ENCODE measurements at places on chromosomes 1 and 21.

GRCh38 chr1:213124590-213124989 is 73.5 kb downstream of the RPS6KC1 start:
- no peak for DNase-seq

GRCh38 chr1:226608699-226609505 is 60.3 kb downstream of the STUM start:
- DNase-seq, result no peak

DNA sequence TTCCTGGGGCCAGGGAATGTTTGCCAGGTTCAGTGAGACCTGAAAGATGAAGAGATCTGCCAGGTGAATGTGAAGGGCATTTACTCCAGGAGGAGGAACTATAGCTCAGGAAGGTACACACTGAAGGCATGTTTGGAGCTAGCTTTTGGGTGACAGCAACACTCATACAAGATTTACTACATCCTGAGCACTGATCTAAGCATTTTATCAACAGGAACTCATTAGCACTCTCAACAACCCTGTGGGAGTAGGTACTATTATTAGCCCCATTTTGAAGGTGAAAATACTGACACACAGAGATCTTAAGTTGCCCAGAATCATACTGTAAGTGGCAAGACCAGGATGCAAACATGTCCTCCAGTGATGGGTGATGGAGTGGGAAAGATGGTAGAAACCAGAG is 6.7 kb downstream of the GADD45A start:
- no peak for DNase-seq

DNA sequence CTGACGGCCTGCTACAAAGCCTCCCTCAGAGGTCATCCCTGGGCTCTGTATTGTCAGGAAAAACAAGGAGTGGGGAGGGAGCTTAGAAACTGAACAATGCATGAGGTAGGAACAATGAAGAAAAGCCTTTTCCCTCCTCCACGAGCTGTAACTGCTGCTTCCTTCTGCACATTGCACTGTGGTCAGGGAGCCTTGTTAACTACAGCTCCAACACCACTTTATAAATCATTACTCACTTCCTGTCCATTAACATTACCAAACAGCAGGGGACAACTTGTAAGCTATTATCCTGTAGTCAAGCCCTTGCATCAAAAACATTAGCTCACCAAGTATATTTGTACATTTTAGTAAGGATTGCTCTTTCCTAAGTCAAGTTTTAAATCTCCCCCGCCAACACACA is 336.0 kb upstream of the NR5A2 start:
- peak; percentile 90 for DNase-seq

DNA sequence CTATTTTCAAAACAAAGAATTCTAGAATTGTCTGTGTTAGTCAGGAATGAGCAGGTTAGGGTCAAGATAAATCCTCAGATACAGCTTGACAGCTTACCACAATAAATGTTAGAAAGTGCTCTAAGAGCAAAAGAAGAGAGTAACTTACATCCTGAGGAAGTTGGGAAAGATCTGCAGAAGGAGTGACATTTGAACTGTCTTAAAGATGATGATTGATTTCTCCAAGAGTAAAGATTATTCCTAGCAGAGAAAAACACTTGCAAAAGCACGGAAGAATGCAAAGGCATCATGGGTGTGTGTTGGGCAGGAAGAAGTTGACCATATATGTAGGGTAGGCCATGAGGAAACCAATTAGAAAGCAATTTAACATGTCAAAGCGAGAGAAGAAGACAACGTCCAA is 175.4 kb downstream of the LRRC7 start:
- no peak for DNase-seq

GRCh38 chr1:21097729-21098128 is 79.0 kb downstream of the EIF4G3 start:
- DNase-seq, result no peak

GRCh38 chr1:28045777-28046176 is 42.6 kb downstream of the EYA3 start:
- DNase-seq, result no peak

- DNase-seq, result no peak
Measured at GRCh38 chr1:157177733-157178394, 39.7 kb upstream of the ETV3 start.

GRCh38 chr1:116367256-116367945 is 5.6 kb upstream of the ATP1A1 start:
- no peak for DNase-seq

DNA sequence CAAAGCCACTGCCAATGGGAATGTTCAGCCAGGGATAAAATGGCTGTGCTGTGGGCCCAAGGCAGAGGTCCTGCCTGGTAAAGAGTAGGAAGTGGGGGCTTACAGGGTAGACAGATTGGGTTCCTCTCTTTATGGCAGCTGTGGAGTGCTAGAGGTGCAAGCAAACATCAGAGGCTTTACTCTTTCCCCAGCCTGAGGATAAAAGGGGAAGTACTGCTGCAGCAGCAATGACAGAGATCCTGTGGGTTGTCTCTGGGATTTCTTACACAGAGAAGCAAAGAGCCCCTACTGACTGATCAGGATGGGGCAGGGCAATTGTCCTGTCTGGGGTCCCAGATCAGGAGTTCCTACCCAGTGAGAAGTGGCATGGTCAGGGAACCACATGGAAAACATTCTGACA is 54.2 kb downstream of the DRAM2 start:
- DNase-seq, result no peak

DNA sequence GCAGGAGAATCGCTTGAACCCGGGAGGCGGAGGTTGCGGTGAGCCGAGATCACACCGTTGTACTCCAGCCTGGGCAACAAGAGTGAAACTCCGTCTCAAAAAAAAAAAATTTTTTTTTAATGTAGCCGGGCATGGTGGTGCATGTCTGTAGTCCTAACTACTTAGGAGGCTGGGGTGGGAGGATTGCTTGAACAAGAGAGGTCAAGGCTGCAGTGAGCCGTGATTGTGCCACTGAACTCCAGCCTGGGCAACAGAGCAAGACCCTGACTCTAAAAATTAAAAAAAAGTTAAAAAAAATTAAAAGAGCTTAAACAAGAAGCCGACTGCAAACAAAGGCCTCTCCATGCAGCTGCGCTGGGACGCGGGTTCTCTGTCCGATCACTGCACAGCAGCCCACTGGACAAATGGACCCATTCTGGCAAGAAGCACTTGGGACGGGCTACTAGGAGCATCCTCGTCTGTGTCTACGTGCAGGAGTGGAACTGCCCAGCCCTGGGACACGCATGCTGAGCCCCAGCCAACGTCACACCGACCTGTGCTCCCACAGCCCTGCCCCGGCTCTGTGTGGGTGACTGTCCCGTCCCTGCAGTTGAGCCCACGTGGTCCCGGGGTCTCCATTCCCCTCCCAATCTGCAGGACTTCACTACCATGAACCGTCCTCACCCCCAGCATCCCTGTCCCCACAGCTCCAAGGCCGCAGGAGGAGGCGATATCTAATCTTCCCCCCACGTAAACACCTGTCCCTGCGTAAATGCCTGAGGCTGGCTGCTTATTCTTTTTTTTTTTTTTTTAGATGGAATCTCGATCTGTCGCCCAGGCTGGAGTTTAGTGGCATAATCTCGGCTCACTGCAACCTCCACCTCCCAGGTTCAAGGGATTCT is 12.3 kb downstream of the SLC35E2B start:
- DNase-seq, result no peak

DNA sequence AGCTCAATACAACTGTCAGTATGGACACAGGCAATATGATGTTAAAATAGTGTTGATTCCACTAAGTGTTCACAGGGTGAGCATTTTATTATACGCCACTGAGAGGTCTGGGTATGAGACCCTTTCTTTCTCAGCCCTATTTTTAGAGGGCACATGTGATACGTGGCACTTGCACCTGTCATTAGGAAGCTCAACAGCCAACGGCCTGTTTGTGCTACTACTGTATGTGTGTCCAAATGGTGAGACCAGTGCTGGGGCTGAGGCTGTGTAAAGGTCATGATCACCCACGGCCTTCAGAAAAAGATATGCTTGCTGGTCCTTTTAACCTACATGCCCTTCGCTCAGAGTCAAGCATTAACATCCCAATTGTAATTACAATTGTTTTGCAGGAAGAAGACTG is 176.2 kb downstream of the DUSP10 start:
- no peak for DNase-seq

DNA sequence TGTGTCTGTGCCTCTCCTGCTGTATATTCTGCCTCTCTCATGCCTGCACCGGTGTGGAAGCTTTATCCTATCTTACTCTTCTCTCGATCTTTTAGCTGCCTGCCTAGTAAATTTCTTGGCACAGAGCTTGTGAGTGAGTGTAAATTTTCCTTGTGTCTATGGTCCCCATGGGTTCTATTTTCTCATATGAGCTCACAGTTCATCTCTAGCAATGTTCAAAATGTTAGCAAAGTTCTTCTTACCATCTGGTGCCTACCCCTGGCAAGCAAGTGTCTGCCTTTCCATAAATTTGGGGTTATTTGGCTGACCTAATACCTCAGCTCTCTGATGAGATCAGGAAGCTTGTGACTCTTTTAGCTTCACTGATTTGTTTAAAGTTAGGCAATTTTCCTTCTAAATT is 572.1 kb upstream of the BRINP3 start:
- no peak for DNase-seq

DNA sequence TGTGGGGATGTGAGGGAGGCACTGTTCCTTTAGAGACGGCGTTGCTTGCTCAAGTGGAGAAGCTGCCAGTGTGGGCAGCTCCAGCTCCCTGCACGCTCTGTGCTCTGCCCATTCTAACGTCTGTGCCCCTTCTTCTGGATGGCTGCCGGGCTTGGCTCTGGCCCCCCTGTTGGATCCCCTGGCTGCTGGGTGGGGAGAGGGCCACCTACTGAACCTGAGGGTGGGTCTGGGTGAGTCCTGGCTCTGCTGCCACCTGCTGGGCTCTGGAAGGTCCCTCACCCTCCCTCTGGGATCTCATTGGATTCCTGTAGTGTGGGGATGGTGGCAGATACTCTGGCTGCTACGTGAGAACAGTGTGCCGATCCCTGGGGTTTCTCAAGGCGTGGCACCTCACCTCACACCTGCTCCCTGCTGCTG is 5.0 kb downstream of the PFKL start:
- no peak for DNase-seq

DNA sequence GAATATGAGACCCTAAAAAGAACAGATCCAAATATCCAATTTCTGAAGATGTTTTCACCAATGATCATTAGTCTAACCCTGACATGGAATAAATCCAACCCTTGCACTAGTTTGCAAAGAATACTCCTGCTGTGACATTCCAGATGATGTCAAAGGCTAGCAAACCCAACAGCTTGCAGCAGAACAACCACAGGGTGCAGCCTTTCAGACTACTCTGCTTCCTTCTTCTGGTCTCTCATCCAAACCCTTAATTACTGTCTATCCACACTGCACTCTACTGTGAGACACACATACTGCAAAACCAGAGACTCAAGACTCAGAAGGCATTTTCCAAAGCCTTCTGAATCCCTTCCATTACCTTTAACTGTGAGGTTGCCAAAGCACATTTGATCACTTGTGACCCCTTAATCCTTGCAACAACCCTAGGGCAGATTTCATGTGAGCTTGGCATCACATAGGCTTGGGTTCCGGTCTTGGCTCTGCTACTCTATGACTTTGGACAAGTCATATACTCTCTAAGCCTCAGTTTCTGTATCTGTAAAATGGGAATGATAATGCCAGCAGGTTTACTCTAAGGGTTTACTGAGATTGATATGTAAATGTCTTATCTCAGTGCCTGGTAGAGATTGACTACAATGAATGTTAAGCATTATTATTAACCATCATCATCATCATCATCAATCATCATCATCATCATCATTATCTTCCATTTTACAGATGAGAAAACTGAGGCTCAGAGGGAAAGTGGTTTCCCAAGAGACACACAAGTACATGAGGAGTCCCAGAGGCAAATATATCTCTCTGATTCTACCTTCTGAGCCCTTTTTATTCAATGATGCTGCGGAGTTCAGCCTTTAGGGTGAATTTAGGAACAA is 94.5 kb downstream of the SYF2 start:
- DNase-seq, result no peak

- DNase-seq, result no peak
Measured at GRCh38 chr21:26118938-26119540, 51.5 kb downstream of the APP start.

- no peak for DNase-seq
Measured at GRCh38 chr1:192763243-192763642, 45.6 kb upstream of the RGS2 start.

- DNase-seq, result no peak
Measured at GRCh38 chr1:153434746-153435455, 18.6 kb downstream of the S100A7A start.

DNA sequence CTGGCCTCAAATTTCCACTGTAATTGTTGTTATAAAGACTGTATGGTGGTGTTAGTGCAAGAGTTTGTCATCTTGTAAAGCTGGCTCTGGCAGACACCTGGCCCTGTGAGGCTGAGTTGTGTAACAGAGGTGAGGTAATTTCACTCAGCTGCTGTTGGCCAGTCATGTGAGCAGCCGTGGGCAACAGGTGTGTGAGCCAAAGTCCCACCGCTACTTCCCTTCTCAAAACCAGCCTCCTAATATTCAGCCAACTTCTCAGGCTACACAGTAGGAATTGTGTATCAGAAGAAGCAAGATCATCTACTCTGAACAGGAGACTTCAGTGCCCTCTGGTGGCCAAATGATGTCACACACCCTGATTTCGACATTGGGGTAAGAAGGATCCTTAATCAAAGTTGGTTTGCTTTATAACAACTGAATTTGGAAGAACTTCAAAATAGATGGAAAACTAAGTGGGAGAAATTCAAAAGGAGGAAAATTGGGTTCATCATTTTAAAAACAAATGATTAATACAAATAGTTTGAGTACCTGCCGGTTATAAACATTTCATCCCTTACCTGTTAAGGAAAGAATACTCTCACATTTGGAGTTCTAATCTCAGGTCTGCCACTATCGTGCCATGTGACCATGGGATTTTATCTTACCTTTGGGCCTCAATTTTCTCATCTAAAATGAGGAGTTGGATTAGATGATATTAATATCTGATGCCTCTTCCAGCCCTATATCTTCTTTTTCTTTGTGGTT is 2.6 kb upstream of the CREG1 start:
- no peak for DNase-seq

GRCh38 chr1:245585252-245585959 is 430.6 kb downstream of the KIF26B start:
- DNase-seq, result peak; percentile 69

- no peak for DNase-seq
Measured at GRCh38 chr1:100358210-100358609, 5.9 kb downstream of the CDC14A start.

DNA sequence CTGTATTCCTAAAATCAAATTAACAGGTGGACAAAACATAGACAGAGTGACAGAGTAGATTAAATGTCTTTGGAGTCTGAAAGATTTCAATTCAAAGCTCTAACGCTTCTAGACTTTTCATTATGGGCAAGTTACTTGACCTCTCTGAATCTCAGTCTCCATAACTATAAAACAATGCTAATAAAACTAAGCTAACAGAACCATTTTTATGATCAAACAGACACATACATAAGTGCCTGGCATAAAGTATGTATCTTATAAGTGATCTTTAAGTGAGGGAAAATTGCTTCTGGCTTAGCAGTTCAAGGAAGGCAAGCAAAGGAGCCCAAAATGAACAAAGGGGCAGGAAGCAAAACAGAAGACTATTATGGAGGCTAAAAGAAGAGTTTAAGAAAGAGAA is 216.8 kb upstream of the TNR start:
- no peak for DNase-seq

DNA sequence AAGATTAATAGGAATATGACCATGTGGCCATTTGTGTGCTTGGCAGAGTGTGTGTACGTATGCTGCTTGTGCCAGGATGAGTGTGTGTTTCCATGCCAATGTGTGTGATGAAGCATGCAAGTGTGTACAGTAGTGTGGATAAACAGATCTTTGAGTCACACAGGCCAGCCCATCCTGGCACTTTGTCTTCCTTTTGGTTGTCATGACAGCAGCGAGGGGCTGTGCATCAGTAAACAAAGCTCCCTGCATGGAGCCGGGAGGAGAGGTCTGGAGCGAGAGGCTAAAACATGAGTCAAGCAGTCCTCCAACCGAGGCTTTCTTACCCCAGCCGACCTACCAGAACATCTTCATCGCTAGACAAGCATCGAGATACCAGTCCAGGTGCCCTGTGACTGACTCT is 221.2 kb downstream of the CACNA1E start:
- no peak for DNase-seq

Data from AG09309 (cell line).